ENCODE measurements at places on chromosomes 16 and 17.

DNA sequence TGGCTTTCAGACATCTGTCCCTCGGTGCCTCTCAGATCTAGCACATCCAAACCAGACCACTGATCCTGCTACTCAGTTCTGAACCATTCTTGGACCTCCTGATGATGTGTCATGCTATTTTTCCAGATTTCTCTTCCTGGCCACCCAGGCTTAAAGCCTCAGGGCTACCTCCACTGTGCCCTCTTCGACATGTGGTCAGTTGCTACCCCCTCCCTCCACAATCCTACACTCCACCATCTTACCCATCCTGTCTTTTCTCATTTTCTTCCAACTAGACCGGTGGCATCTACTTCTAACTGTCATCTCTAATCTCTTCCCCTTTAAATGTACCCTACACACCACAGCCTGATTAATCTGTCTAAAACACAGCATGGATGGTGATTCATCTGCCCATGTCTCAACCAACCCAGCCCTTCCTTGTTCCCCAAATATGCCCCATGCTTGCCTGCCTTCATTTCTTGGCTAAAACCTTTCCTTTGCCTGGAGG lies 478.6 kb downstream of the SLC39A11 start:
- DNase-seq: peak; percentile 44

GRCh38 chr17:13600475-13601321 lies 1.0 kb downstream of the HS3ST3A1 start:
- DNase-seq: no peak

GRCh38 chr17:66583112-66583748 lies 251.7 kb upstream of the CACNG5 start:
- no peak for DNase-seq

DNA sequence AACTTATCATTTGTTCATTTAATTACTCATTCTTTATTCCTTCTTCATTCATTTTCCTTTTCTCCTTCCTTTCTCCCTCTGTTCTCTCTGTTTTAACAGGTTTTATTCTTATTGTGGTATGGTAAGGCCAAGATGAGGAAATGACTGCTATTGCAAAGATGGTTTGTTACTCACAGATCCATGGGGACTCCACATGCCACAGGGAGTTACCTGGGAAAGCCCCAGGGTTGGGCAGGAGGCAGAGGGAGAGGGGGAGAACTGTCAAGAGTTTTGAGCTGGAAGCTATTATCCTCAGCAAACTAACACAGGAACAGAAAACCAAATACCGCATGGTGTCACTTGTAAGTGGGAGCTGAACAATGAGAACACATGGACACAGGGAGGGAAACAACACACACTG lies 453.3 kb downstream of the WWOX start:
- no peak for DNase-seq

- no peak for DNase-seq
Observed at GRCh38 chr17:373613-374230, 21.1 kb upstream of the RPH3AL start.

GRCh38 chr17:82287868-82288801 lies 14.6 kb upstream of the CSNK1D start:
- DNase-seq: no peak

- no peak for DNase-seq
Observed at GRCh38 chr16:62676306-62676705, 640.1 kb upstream of the CDH8 start.

- DNase-seq: no peak
Observed at GRCh38 chr17:8494506-8495111, 58.9 kb downstream of the NDEL1 start.

DNA sequence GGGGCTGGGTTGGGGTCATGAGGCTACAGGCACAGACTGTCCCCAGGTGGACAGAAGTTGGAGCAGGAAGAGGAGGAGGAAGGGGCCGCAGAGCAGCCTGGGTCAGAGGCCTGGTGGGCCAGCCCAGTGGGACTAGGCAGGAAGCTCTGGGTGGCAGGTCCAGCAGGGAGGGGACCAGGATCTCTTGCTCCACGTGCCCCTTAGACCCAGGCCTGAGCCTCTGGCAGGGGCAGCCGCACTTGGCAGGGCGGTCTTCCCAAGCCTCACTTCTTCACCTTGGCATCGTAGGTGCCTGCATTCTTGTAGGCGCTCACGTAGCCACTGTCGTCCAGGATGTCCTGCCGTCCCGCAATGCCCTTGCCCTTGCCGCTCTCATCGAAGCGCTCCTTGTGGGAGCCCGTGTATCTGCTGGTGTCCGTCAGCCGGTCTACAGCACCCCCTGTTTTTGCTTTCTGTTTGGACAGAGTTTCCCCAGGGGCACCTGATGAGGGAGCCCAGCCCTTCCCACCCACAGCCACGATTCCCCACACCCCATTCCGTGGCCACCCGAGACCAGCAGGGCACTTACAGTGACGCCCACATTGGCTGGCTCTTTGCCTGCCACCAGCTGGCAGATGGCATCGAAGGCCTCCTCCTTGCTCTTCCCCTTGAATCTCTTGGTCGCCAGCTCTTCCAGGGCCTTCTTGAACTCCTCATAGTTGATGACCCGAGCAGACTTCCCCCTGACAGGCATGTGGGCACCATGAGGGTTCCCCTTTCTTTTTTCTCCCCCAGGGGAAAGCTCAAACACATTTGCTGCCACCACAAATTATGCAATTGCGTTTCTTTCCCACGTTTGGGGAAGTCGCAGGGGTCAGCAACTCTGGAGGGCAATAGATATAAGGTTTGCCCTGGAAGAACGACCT lies 3.1 kb downstream of the TPPP3 start:
- no peak for DNase-seq

DNA sequence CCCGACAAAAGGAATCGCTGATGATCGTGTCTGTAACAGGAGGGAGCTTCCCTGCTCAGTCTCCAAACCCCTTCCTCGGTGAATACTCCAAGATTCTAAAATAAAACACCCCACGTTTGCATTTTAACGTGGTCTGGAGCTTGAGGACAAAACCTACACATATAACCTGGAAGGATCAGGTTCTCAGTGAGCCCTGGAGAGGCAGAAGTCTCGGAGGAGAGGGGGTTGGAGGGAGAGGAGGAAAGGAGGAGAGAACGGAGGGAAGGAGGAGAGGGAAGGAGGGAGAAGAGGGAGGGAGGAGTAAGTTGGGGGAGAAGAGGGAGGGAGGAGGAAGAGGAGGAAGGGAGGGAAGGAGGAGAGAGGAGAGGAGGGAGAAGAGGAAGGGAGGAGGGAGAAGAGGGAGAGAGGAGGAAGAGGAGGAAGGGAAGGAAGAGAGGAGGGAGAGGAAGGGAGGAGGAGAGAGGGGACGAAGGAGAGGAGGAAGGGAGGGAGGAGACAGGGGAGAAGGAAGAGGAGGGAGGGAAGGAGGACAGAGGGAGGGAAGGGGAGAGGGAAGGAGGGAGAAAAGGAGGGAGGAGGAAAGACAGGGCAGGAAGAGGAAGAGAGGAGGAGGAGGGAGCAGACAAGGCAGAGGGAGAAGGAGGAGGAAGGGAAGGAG lies 27.4 kb upstream of the GINS2 start:
- DNase-seq: no peak

DNA sequence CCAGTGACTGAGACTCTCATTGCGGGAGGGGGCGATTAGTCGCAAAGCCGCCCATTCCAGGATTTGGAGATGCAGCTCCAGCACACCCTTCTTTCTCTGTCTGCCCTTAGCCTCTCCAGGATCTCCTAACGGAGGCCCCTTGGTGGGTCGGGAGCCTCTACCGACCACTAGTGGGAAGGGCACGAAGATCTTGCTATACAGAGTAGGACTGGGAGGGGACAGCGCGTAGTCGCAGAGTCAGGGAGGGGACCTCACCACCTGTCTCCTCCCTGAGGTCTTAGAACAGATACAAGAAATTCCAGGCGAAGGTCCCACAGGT lies 588 bp upstream of the SMTNL2 start:
- no peak for DNase-seq

GRCh38 chr17:76547183-76547641 lies 7.4 kb downstream of the PRCD start:
- no peak for DNase-seq

- DNase-seq: no peak
Observed at GRCh38 chr17:8609910-8610309, 20.6 kb downstream of the MYH10 start.

- DNase-seq: no peak
Observed at GRCh38 chr17:61645920-61646319, 54.9 kb upstream of the NACA2 start.

GRCh38 chr16:64730261-64730660 lies 391.6 kb downstream of the CDH11 start:
- DNase-seq: no peak

DNA sequence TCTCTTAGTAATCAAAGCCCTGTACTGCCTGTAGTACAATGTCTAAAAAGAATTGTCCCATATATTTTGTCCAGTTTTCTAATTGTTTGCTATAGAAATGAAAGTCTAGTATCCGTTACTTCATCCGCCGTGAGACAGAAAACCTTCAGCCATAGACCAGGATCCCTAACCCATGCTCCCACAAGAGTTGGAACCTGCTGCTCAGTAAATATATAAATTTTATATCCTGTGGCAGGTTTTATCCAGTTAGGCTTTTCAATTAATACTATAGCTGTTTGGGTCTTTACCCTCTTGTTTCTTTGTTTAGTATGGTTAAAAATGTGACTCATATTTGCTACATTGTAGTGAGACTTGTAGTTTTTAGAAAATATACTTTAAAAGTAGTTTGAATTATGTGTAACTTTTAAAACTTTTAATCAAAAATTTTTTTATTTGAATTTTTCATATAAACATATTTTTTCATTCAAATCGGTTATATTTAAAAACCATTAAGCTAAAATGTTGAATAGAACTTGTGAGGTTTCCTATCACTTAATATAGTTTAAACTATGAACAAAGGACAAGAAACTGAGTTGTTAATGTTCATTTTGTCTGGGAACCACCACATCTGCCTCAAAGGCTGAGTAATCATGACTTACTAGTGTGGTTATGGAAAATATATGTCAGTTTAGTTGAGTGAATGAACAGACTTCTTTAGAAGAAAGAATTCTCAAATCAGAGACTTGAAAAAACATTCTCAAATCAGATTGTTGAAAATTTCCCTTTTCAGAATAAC lies 54.8 kb downstream of the VMP1 start:
- DNase-seq: no peak

GRCh38 chr17:12592941-12593340 lies 72.7 kb upstream of the MYOCD start:
- no peak for DNase-seq

GRCh38 chr17:40820228-40820838 lies 2.1 kb downstream of the KRT10 start:
- DNase-seq: no peak

GRCh38 chr17:39271546-39271945 lies 45.8 kb upstream of the STAC2 start:
- DNase-seq: peak; percentile 19

DNA sequence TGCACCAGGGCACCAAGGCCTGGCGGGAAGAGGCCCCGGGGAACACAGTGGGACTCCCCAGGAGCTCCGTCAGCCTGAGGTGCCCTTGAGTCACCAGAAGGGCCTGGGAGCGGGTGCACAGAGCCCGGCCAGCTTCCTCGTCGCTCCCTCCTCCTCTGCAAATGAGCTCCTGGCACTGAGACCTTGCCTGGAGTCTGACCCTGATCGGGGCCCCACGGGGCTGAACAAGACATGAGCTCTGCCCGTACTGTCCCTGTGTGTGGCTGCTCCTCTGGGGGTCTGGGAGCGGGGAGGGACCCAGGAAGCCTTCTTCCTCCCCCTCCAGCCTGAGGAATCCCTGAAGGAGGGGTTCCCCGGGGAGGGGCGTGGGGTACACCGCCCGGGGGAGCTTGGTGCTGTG lies 36.4 kb upstream of the SSTR5 start:
- no peak for DNase-seq

DNA sequence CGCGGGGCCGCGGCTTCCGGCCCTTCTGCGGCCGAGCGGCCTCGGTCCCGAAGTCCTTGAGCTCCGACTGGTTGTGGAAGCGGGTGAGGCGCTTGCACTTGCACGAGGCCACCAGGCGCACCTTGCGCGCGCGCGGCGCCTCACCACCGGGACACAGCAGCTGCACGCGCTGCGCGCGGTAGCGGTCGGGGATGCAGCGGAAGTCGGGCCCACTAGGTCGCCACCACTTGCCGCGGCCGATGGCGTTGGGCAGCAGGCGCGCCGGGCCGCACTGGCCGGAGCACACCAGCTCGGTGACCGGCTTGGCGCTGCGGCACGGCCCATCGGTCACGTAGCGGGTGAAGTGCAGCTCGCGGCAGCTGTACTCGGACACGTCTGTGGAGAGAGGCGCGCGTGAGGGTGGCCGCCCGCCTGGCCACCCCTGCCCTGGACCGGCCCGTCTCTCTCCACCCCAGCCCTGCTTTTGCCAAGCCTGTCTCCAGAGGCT lies 3.2 kb downstream of the SOST start:
- DNase-seq: no peak

DNA sequence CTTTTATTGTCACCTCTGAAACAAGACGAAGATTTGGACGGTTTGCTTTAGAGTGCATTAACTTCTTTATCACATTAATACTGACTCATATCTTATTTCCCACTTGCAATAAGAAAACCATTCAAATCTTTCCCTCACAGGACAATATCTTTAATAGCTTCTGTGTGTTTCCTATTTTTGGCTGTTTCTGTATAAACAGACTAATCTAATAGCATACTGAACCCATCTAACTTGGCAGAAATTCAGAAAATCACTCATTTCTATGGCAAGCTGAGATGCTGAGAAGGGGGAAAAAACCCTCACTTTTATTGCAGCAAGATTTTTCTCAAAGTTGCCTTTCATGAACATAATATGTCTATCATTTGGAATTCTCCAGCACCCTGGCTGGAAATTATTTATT lies 524.9 kb downstream of the WWOX start:
- DNase-seq: no peak

Data from GM04503 (cell line).